ENCODE measurements at places on chromosomes 5 and 9.

DNA sequence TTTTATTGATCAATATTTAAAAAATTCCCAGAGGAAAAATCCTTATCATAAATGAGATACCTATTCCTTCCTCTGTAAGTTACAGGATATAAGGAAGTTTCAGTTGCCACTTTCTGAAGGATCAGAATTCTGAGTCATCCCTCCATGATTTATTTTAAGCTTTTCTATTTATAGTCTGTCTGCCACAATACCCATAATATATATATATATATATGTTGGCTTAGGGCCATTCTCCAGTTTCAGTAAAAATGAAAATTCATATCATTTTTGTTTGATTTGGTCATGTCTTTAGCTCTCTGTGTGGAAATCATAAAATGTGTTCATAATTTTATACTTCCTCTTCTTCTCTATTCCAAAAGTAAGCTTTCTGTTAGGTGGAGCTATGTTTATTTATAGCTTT, 215.8 kb upstream of the CYLC2 start:
- DNase-seq, result no peak

GRCh38 chr9:14455243-14455642, 141.3 kb upstream of the NFIB start:
- DNase-seq, result no peak

DNA sequence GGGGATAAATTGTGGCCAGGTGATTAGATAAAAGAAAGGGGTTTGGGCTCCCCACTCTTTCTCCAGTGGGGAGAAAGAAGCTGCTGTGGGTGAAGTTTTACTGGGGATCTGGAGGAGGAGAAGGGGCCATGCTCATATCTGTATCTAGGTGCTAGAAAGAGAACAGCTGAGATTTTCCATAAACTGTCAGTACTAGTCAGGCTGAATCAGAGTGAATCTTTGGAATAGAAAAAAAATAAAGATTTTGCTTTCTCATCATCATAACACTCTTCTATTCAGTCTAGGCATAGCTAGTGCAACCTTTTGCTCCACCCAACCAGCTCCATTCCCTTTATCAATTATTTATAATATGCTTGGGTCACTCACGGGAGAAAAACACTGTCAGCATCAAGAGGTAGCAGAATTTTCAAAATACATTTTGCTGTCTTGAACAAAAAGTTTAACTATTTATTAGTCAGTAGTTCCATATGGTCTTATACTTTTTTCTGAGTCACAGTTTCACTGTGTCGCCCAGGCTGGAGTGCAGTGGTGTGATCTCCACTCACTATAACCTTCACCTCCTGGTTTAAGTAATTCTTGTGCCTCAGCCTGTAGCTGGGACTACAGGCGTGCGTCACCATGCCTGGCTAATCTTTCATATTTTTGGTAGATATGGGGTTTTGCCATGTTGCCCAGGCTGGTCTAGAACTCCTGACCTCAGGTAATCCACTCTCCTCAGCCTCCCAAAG, 21.3 kb upstream of the ERMP1 start:
- no peak for DNase-seq

GRCh38 chr9:104895572-104895971, 32.4 kb downstream of the ABCA1 start:
- DNase-seq, result no peak

DNA sequence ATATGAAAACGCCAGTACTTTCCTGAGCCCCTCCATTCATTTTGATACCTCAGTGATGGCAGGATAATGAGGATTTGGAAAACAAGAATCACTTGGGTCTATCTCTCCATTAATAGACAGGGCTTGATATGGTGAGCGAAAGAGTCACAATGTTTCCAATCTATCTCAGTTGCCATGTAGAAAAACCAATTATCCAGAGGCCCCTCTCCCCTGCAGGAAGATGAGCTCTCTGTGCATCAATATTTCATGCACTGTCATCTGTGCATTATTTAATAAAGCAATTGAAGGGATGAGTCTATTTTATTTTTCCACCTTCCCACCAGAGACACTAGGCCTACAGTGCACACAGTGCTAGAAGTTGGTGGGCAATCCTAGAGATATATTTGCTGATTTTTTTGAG, 326.9 kb downstream of the SPOCK1 start:
- DNase-seq, result no peak

GRCh38 chr5:168808051-168808616, 229.0 kb upstream of the PANK3 start:
- DNase-seq, result no peak

DNA sequence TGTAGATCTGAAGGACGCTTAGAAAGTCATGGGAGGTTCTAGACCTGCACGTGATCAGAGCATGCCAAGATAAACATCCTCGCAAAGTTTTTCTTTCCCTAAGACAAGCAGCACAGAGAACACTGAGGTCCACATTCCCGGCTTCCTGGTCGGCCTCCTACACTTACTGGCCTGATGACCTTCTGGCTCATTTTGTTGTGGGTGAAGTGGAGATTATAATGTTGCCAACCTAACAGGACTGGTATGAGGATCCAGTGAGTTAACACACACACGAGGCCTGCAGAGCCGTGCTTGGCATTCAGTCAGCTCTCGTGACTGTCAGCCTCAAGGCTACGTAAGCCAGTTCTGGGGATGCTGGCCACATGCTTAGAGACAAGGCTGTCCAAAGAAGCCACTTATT, 186.0 kb downstream of the TENT4A start:
- DNase-seq, result no peak

GRCh38 chr9:6460189-6460768, 47.3 kb downstream of the UHRF2 start:
- DNase-seq, result no peak

GRCh38 chr5:55232271-55232984, 980 bp downstream of the CCNO start:
- DNase-seq, result no peak

GRCh38 chr5:114243281-114243971, 118.4 kb upstream of the KCNN2 start:
- no peak for DNase-seq

GRCh38 chr9:137273611-137274320, 3.8 kb upstream of the TOR4A start:
- DNase-seq, result no peak

All from CD4-positive, alpha-beta T cell treated with Interleukin-1 beta for 1 hour (primary cell).